Fibroblast of skin of left quadriceps (primary cell): ENCODE measurements at places on chromosomes 1 and 21.

- DNase-seq = no peak
These were observed 84.3 kb downstream of the CTH start for GRCh38 chr1:70495370-70495769.

- no peak for DNase-seq
These were observed 8.1 kb upstream of the LRRC71 start for GRCh38 chr1:156912310-156912709.

DNA sequence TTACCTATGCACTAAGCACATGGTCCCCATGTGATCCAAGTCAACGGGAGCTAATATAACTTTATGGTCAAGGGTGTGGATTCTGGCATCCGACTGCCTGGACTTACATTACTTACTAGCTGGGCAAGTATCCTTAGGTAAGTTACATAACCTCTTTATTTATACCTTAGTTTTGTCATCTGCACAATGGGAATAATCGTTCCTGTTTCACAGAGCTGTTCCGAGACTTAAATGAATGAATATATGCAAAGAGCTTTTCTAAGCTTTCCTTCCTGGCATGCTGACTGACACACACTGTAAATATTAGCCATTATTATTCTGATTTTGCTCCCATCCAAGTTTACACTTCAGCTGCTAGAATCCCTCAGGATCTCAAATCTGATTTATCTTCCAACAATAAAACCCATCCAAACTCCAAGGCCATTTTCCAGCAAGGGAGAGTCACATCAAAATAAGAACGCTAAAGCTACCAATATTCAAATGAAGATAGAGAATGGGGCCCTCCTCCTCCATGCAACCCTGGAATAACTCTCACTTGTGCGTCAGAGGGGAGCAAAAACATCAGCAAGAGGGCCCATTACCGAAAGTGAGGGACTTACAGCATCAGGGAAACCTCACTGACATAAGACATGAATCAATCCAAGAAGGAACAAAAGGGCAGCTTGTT, 115.6 kb upstream of the KAZN start:
- DNase-seq = no peak

DNA sequence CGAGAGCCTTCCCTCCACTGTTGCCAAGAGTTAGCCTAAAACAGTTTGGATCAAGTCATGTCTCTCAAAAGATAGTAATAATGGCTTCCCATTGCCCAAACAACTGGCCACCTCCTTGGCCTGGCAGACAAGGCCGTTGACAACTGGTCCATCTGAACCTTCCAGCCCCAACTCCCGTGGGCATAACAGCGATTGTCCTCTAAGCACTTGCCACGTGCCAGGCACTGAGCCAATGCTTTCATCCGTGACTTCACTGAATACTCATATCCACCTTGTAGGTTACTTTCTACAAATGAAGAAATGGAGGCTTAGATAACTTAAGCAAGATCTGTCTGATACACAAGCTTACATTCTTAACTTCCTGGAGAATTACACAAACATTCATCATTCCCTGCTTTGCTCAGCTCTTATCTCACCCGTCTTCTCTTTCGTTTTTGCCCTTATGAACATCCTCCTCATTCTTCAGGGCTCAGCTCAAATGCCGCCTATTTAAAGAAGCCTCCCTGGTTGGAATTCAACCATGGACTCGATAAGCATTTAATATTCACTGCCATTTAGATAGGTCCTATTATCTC, 106.4 kb downstream of the KCND3 start:
- DNase-seq = no peak

DNA sequence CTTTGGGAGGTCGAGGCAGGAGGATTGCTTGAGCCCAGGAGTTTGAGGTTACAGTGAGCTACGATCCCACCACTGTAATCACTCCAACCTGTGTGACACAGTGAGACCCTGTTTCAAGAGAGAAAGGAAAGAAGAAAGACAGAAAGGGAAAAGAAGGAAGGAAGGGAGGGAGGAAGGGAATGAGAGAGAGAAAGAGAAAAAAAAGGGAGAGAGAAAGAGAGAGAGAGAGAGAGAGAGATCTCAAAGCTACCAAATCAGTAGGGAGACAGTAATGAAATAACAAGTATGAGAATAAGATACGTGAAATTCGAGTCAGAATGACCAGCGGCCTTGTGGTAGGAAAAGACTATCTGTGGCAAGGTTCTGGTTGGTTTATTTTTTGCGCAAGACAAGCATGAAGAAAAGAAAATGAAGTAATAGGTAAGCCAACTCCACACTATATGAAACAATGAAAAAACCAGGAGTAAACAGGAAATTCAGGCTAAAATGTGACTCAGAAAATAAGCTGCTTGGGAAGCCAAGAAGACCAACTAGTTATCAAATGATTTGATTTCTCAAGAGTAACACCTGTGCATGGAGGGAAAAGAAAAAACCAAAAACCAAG, 8.9 kb downstream of the MTF1 start:
- no peak for DNase-seq

DNA sequence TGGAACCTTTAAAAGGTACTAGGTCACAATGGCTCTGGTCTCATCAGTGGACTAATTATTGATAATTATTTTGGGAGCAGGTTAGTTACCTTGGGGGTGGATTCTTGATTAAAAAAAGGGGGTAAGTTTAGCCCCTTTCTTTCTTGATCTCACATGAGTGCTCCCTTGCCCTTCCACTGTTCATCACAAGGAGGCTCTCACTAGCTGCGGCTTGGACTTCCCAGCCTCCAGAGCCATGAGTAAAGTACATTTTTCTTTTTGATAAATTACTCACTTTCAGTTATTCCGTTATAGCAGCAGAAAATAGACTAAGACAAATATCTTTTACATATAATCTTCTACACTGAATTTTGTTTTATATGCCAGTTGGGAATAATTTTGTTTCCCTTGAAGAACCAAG, 254.8 kb upstream of the DEPDC1 start:
- no peak for DNase-seq

- DNase-seq = no peak
These were observed 5.0 kb downstream of the HSPG2 start for GRCh38 chr1:21932127-21932526.

- DNase-seq = no peak
These were observed 104.5 kb upstream of the FMN2 start for GRCh38 chr1:239987103-239987745.

- DNase-seq = no peak
These were observed 17.4 kb upstream of the BCAR3 start for GRCh38 chr1:93699049-93699384.
